Ecto neural progenitor cell (in vitro differentiated cells): ENCODE measurements at places on chromosomes 6 and 20.

- no peak for DNase-seq
These were observed 445.6 kb upstream of the SOX4 start for GRCh38 chr6:21147995-21148394.

- DNase-seq, result no peak
These were observed 213.3 kb upstream of the SSTR4 start for GRCh38 chr20:22821796-22822195.

GRCh38 chr6:100426241-100426640, 38.5 kb downstream of the SIM1 start:
- no peak for DNase-seq

DNA sequence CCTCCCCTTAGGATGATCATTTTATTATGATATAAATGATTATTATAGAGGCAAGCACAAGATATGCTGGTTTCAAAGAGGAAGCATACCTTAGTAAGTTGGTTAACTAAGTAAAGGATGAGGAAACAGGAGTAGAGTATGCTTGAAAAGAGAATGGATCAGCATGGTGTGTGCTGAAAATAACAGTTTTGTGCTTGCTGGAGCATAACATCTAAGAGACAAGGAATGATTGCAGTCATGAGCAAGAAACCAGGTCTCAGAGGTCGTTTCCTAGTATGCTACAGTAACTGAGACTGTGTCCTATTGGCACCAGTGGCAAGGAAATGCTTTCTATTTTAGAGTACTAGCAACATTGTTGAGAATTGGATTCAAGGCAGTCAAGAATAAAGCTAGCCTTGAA, 34.1 kb downstream of the CDC40 start:
- no peak for DNase-seq

DNA sequence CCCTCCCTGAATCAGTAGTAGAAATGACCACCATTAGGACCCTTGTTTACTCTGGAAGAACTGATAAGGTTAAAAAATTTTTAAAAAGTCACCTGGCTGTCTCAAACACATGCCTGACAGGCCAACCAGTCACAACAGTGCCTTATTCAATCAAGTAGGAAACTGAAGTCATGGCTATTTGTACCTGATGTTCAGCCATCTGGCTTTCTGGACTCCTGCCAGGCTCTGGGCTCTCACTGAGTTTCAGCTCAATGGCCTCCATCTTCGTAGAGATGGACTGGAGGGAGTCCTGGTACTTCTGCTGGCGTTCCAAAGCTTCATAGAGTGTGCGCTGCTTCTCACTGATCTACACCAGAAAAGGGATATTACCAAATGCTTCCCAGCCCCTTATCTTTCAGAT, 343.8 kb downstream of the SYNE1 start:
- DNase-seq, result no peak

- no peak for DNase-seq
These were observed 220.9 kb downstream of the HACE1 start for GRCh38 chr6:104638841-104639290.

GRCh38 chr20:16314748-16315159, 258.5 kb downstream of the KIF16B start:
- no peak for DNase-seq

DNA sequence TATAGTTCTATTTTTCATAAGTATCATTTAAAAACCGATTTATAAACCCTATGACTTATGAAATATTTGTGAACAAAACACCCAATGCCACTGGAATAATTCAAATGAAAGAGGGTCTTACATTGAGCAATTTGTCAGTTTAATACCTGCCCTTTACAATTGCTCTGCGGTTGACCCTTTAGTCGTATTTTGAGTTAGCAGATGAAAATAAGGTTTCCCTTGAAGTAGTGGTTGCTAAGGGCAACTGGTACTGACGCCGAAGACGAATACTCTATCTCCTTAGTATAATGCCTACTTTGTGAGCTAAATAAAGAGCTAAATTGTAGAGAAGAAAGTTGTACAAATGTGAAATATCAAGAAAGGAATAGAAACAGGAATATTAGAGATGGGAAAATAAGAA, 69.4 kb downstream of the KCNQ5 start:
- no peak for DNase-seq

GRCh38 chr20:10636326-10636818, 37.4 kb downstream of the JAG1 start:
- no peak for DNase-seq

DNA sequence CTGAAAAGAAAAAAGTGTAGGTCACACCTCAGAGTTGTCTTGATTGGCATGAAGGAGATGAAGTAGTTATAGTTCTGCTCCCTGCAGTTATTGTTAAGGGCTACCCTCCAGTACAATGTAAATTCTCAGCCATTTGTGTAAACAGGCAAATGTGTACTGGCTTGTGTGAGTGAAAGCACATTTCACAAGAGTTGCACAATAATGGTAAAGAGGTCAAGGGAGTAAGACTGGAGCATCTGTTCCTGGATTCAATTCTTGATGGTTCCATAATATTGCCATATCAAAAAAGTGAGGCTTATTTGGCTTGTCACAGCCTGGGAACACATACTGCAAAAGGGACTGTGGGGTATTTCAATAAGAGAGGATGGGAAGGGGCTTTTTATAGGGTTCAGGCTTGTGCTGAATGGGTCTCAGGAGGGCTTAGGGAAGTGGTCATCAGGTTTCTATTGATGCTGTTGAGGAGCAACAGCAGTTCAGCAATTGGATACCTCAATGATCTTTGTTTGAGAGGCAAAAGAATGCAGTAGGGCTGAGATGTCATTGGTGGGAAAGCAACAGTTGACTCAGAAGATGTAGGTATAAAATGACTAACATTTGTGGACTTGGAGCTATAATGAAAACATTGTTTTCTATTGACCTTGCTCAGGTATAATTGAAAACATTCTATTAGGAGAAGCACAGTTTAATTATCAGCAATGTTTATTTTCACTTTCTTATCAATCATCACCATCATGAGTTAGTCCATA, 402.6 kb downstream of the BCKDHB start:
- DNase-seq, result no peak

DNA sequence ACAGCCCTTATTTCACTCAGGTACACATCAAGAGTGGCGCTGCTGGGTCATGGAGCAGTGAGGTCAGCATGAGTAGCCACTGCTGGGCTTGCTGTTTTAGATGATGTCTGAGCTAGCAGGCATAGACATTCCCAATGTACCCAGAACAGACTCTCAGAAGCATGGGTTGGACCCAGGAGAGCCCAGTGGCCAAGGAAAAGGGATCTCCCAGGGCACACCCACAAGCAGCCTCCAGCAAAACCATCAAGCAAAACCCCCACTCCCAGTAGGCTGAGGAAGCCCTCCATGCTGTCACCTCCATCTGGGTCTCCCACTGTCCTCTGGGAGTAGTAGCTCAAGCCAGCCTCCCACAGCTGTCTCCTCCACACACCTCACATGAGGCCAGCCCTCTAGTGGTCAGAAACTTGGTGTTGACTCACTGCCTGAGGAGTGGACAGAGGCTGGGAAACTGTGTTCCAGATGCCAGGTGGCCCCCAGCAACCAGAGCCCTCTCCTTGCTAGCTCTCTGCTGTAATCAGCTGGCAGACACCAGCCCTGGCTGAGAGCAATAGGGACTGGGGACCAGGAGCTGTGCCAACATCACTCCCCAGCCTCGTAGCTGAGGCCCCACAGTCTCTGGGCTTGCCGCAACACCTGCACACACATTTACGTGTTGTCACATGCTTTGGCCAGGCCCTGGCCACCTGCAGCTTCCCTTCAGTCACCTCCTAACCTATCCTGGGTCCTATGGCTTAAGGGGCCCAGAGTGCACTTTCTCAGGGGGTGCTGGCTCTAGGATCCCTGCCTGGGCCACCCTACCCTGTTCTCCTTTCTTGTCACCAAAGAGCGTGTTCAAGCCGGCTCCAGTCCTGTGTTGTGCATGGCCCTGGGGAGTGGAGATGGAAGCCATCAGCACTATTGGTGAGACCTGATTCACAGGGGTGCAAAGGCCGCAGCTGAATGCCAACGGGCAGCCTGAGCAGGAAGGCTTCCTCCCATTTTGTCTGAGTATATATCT, 1.9 kb upstream of the AP5S1 start:
- DNase-seq, result peak; percentile 76
